ENCODE measurements at places on chromosomes 3 and 15.

DNA sequence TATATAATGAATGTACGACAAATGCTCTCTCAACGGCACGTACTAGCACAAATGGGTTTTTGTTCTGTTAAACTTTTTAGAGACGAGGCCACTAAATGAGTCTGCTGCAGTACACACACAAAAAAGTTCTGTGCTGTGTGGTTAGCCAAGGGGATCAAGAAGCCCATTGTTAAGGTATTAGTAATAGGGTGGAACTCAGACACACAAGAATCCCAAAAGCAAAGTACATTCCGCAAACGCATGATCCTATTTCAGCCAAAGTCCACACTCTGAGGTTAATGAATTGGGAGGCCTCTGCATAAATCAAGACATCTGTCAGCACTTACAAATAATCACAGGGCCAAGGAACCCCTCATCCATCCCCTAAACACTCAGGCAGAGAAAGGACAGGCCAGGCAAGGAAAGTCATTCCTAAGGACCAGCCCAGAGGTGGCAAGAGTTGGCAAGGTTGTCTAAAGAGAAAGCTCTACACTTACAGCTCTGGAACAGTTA is 12.1 kb downstream of the OSBPL10 start:
- DNase-seq: no peak

DNA sequence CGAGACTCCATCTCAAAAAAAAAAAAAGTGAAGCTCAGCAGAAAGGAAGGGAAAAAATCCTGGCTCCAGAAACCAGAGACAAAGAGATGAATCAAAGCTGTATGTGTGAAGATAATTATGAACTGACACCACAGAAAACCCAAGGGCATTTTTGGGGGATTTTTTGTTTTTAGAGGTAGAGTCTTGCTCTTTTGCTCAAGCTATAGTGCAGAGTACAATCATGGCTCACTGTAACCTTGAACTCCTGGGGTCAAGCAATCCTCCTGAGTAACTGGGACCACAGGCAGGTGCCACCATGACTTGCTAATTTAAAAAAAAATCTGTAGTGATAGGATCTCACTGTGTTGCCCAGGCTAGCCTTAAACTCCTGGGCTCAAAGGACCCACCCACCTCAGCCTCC is 22.8 kb downstream of the HCLS1 start:
- DNase-seq: no peak

DNA sequence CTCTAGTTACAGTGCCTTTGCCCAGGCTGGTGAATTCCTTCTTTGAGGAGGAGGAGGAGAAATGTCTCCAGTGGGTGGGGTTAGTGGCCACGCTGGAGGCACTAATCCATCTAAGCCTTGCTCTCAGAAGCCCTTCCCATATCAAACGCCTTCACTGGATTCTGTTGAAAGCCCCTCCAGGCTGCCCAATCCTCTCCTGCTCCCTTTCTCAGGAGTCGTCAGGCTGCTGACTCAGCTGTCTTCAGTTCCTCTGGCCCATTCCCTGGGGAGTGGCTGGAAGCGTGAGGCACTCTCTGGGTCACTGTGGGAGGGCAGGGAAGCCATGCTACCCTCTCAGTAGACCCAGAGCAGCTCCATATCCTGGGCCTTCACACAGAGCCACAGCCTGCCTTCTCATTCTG is 2.7 kb downstream of the AP2M1 start:
- no peak for DNase-seq

DNA sequence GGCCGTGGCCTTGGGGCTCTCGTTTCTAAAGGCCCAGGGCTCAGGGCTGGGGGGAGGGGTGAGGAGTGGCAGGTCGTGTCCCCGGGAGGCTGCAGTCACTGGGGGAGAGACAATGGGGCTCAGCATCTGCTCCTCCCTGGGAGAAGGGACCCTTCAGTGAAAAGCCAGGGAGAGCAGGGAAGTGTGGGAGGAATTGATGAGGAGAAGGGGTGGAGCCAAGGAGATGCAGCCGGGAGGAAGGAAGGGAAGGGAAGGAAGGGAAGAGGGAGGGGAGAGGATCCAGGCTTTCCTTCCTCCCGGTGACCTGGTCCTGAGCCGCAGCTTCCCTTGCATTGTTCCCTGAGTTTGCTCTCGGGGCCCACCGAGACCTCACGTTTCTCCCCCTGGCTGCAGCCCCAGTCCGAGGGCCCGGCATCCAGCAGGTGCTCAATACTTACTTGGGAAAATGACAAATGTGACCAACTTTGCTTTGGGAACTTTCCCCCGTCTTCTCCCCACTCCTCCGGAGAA is 1.4 kb upstream of the ZNF710 start:
- no peak for DNase-seq

DNA sequence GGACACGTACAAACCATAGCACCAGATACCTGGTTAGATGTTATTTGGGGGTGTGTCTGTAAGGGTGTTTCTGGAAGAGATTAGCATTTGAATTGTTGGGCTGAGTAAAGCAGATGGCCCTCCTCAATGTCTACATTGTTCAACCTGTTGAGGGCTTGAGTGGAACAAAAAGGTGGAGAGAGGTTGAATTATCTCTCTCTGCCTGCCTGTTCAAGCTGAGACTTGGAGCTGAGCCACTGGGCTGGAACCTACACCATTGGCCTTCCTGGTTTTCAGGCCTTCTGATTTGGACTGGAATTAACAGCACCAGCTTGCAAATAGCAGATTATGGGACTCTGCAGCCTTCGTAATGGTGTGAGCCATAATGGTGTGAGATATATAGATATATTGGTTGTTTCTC is 71.3 kb upstream of the CORO2B start:
- no peak for DNase-seq

GRCh38 chr15:91723959-91724358 is 129.5 kb upstream of the SLCO3A1 start:
- DNase-seq: no peak

GRCh38 chr15:65791335-65792137 is 557 bp downstream of the DENND4A start:
- DNase-seq: no peak

DNA sequence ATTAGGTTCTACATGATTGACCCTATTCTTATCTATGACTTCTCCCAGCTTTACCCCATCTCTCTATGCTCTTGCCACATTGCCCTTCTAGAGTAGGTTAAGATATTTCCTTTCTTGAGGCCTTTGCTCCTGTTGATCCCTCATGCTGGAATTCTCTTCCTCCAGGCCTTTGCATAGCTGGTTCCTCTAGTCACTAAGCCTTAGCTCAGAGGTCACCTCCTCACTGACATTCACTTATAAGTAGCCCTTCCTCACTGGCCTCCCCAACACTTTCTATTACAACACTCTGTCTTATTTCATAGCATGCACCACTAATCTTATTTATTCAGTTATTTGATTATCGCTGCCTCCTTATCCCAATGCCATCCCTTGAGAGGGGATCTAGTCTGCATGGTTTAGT is 228.4 kb upstream of the COL8A1 start:
- no peak for DNase-seq

DNA sequence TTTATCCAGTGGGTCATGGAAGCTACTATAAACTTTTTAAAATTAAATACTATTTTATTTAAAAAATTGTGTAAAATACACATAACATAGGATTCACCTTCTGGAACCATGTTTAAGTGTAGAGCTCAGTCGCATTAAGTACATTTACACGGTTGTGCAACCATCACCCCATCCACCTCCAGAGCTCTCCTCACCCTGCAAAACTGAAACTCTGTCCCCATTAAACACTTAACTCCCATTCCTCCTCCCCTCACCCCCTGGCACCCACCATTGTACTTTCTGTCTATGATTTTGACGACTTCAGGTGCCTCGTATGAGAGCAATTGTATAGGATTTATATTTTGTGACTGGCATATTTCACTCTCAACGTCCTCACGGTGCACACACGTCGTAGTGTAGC is 70.7 kb downstream of the APBA2 start:
- no peak for DNase-seq

DNA sequence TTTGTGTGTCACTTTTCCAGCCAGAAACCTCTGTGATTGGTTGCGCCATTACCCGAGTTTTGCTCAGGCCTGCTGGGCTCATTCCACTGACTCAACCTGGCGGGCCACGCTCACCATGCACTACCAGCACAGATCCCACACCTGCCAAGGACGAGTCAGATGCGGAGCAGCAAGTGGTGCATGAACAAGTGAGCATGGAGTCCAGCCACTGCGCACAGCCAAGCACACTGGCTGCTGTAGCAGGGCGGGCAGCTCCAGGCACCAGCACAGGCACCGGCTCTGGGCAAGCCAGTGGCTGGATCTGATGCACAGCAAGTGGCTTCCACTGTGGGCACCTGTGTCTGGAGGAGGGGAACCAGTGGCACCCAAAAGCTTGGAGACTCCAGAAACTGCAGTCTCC is 110.4 kb downstream of the CBLB start:
- no peak for DNase-seq

GRCh38 chr3:160987982-160988964 is 116.9 kb downstream of the B3GALNT1 start:
- no peak for DNase-seq

DNA sequence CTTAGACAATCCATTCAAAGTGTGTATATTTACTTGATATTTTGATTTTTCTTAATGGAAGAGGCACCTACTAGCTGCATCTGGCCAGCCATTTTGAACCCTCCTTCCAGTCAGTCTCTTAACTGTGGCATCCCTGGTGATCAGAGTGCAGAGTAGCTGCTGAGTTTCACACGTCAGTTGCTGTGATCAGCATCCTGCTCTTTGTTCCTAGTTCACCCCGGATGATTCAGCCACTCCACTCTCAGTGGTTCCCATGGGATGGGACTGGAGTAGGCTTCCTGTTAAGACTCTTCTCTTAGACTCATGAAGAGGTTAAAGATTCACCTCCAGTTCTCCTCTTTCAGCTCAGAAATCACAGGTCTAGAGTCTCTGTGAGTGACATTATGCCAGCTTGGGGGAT is 75.8 kb downstream of the STXBP5L start:
- no peak for DNase-seq

DNA sequence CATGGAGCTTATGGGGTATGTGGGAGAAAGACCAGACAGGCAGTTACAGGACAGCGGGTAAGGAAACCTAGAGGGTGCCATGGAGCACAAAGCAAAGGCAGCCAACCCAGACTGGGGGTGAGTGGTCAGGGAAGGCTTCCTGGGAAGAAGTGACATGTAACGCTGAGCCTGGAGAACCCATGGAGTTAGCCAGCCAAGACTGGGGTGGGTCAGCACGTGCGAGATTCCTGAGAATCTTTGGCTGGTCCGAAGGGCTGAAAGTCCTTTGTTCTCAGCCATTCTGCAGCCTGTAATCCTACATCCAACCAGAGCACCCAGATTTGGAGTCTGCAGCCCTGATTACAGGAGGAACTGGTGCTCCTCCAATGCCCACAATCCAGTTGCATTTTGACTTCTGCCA is 120.1 kb upstream of the WNT5A start:
- DNase-seq: no peak

- DNase-seq: no peak
Measured at GRCh38 chr15:74185710-74186348, 12.3 kb downstream of the ISLR start.

DNA sequence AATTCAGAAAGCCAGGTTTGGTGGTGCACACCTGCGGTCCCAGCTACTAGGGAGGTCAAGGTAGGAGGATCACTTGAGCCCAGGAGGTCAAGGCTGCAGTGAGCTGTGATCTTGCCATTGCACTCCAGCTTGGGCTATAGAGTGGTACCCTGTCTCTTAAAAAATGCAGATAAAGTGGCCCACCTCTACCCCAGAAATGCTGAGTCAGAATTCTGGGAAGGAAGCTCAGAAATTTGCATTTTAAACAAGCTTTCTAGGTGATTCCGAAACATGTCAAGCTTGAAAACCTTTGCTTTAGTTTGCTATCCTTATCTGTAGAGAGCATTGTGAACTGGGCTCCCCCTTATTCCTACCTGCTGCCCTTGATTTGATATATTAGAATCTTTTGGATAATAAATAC is 7.7 kb downstream of the MED12L start:
- DNase-seq: no peak

GRCh38 chr3:144350125-144350524 is 378.5 kb downstream of the DIPK2A start:
- DNase-seq: no peak

GRCh38 chr3:185649414-185649813 is 63.3 kb downstream of the SENP2 start:
- DNase-seq: no peak

- DNase-seq: peak; percentile 37
Measured at GRCh38 chr3:98445949-98446406, 17.0 kb upstream of the OR5K1 start.

DNA sequence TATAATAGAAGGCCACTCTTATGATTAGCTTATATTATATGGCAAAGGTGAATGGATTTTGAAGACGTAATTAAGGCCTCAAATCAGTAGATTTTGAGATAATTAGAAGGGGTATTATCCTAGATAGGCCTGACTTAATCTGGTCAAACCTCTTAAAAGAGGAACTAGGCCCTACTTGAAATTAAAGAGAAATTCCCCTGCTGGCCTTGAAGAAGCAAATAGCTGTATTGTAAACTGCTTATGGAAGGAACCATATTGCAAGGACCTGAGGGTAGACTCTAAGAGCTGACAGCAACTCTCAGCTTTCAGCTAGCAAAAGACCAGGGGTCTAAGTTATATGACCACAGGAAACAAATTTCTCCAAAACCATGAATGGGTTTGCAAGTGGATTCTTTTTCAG is 219.0 kb upstream of the ONECUT1 start:
- DNase-seq: no peak

GRCh38 chr3:172561897-172562640 is 38.8 kb upstream of the TNFSF10 start:
- no peak for DNase-seq

GRCh38 chr15:35107122-35107521 is 22.0 kb upstream of the NANOGP8 start:
- DNase-seq: no peak

- DNase-seq: no peak
Measured at GRCh38 chr15:33115191-33115861, 79.2 kb downstream of the FMN1 start.

DNA sequence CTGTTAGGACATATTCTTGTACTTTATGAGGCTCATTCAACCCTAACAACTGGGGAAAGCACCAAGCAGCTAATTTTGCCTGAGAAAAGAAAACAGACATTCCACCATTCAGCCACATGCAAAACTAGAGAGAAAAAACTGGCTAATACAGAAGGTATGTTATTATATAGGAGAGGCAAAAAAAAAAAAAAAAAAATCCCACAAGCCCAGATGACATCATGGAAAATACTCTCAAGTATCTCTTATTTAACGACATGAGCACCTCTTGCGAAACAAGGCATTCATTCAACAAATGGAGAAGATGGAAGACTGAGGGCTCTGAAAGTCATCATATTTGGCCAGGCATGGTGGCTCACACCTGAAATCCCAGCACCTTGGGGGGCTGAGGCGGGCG is 61.5 kb downstream of the PRICKLE2 start:
- peak; percentile 17 for DNase-seq

- no peak for DNase-seq
Measured at GRCh38 chr15:94286583-94286982, 55.2 kb downstream of the MCTP2 start.

- DNase-seq: no peak
Measured at GRCh38 chr3:126146525-126147146, 33.8 kb downstream of the ALDH1L1 start.

DNA sequence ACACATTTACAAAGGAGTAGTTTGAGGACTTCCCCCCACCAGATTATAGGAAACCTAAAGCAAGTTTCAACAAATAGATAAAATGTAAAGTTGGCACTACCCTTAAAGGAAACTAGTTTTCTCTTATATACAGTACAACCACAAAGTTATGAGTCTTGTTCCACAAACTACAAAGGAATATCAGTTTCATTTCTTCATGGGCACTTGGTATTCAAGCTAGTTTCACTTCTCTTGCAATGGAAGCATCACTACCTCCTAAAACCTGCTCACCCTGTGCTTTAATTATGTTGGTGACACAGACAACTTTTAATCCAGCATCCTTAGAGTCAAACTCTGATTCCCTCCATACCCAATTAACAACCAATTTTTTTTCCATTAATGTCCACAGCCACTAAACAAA is 707.0 kb downstream of the ROBO2 start:
- no peak for DNase-seq

Data from GM10248 (cell line).